Tibial nerve (tissue), 4 donors: ENCODE measurements at places on chromosomes 11 and 22. TPM values are rescaled to one million over a fixed set of nuclear protein-coding genes. Genes with fewer than 3 reads are reported as not detected.
A peak's percentile ranks its signal among the peaks of the same experiment; 100 is the strongest.

DNA sequence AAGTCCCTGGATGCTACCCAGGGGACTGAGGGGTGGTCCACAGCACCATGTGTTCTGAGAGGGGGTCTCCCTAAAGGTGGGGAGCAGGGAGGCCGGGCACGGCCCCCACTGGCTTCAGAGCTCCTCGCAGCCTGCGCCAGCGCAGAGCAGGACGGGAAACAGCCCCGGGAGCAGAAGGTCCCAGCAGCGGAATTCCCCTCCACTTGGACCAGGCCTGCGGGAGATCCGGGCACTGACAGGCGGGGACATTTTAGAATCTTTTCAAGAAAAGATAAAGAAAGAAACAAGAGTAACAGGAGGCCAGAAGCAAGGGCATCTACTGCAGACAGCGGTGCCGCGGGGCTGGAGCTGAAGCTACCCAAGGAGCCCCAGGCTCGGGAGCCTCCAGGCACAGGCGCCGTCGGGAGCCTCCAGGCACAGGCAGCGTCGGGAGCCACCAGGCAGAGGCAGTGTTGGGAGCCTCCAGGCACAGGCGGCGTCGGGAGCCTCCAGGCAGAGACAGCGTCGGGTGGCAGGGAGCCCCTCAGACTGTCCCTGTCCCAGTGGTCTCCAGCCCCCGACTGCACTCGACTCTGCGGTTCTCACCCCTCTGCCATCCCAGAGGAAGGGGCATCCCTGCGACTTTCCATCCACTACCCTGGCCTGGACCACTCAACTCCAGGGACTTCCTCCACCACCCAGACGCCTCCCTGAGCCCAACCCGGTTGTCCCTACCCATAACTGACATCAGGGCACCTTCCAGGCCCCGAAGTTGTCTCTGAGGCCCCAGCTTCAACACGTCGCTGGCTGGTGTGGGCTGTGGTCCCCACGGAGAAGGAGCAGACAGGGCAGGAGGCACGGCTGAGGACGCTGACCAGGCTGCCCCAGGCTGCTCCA, 211.1 kb downstream of the BRD1 start:
- DNase-seq: no peak

GRCh38 chr11:115912484-115912945, 408.3 kb upstream of the CADM1 start:
- no peak for DNase-seq

DNA sequence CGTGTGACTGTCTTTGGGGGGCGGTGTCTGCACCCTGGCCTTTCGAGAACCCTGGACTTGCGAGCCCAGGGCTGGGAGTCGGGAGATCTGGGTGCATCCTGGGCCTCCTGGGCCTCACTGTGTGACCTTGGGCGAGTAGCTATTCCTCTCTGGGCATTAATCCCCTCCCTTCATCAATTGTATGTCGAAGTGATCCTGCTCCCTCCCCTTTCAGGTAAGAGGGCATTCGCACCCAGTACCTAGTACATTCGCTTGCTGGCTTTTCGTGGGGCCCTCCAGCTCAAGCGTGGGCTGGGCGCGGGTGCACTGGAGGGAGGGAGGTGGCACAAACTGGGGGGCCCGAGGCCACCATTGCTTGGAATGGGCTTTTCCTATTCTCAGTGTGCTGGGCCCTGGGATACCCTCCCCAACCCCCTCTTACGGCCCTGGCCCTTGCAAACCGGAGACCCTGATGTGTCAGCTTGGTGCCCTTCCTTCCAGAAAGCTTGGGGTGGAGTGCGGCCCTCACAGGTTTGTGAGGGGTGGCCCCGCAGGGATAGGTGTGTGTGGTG, 530 bp downstream of the USP35 start:
- no peak for DNase-seq

DNA sequence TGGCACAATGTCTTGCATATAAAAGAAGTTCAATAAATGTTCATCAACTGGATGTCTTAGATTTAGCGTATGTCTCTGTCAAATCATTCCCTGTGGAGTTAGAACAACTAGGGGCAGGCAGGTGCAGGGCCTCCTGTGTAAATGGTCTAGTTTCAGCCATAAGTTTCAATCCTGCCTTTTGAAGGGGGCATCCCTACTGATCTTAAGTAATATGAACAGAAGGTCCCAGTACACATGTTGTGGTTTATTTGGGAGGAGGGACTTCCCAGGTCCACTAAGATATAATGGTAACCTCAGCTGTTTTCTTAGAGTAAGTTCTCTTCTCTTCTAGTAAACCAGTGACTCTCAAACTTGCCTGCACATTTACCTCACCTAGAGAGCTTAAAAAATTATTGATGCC, 19.8 kb downstream of the TTC12 start:
- no peak for DNase-seq

FAM227A gene
- 3.3 TPM for total RNA-seq

OR51B2 gene
- not detected for total RNA-seq

DNA sequence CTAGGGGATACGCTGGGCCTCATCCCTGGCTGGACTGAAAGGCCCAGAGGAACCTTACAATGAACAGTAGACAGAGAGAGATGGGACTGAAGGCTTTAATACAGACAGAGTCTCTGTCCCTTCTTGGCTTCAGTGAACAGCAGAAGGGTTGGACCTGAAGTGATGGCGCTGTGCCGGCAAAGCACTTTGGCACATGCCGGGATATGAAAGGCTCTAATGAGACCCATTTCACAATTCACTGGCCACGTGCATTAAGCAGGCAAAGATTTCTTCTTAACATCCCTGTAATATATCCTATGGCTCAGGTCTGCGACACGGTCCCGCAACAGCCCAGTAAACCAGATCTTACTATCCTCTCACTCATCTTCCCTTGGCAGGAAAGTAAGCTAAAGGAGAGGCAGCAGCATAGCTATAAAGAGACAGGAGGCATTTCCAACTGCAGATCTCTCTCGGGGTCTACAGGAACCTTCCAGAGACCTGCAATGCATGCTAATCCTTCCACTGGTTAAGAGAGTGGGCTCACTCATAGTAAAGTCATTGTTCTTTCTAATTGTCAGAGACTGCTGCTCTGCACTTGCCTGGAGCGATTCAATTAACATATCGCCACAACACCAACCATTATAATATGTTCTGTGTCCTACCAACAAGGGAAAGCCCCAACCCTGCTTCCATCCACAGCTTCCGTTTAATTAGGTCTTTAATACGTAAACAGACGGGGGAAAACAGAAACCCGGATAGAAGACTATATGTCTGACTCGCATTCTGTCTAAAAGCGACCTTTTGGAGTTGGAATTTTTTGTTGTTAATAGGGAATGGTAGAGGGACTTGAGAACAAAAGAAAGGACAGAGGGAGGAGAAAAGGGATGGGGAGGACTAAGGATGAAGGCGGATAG, 1179.0 kb downstream of the LRRC4C start:
- peak; percentile 26 for DNase-seq

- DNase-seq: no peak
These were observed 84.4 kb downstream of the CD44 start for GRCh38 chr11:35223371-35223796.

GRCh38 chr11:34416766-34417165, 22.0 kb upstream of the CAT start:
- DNase-seq: no peak
